ENCODE measurements at places on chromosomes 13 and 19. TPM values are rescaled to one million over a fixed set of nuclear protein-coding genes. Genes with fewer than 3 reads are reported as not detected.

GRCh38 chr19:49080392-49080791 is 4.9 kb upstream of the SNRNP70 start:
- no peak for DNase-seq

GRCh38 chr13:34862311-34862710 is 79.8 kb upstream of the NBEA start:
- DNase-seq: no peak

Gene AMER2
- total RNA-seq: not detected

Gene C1QTNF9
- not detected for total RNA-seq
